ENCODE measurements at places on chromosomes 11 and 22.

DNA sequence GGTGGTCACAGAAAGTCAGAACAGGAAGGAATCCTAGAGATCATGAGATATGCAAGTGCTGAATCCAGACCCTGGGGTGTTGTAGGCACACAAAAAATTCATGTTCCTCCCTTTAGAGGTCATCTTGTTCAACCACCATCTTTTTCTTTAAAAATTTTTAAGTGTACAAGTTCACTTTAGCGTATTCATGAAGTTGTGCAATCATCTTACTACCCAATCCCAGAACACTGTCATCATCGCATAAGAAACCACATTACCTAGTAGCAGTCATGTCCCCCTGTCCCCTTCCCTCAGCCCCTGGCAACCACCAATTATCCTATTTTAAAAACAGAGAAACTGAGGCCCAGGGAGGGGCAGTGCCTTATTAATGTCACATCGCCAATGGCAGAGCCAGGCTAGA lies 20.3 kb upstream of the WNT11 start:
- DNase-seq = no peak

- DNase-seq = no peak
These were observed at the start of gene MMP7 for GRCh38 chr11:102530558-102530957. Gene MMP7, minus strand, starts transcription at chr11:102530747. Its CDS starts 47 bp downstream, at chr11:102530700.

GRCh38 chr11:22479971-22480720 lies 142.0 kb downstream of the SLC17A6 start:
- no peak for DNase-seq

DNA sequence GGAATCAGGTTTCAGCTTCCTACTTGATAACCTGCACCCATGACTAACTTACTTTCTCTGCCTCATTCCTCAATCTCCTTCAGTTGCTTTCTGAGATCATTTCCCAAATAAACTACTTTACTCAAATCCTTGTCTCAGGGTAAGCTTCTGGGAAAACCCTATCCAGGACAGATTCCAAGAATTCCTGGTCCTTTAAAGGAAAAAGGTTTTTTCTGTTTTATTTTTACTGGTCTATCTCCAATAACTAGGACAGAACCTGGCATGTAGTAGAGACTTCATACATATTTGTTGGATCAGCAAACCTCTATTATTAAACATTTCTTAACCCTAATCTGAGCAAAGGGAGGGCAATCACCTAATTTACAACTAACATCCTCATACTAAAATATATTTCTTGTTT lies 910.5 kb upstream of the CHORDC1 start:
- DNase-seq = no peak

DNA sequence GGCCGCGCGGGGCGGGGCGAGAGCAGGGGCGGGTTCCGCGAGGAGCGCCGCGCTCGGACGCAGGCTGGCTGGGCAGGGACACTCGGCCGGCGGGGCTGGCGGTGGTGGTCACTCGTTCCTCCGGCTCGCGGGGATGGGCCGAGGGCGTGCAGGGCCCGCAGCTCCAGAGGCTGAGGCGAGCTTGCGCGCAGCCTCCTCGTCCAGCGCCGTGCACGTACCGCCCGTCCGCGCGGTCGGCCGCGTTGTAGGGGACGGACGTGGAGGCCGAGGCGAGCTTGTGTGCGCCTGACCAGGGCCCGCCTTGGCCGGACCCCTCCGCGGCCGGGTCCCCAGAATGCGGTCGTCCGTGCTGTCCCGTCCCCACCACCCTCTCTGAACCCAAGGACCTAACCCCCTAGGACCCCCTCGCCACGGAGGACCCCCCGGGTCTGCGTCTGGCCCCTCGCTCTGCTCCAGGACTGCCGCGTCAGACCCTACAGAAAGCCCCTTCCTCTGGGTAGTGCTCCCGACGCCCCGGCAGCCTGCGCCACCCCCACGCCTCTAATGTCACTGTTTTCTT lies 569 bp upstream of the YPEL1 start:
- DNase-seq = no peak

DNA sequence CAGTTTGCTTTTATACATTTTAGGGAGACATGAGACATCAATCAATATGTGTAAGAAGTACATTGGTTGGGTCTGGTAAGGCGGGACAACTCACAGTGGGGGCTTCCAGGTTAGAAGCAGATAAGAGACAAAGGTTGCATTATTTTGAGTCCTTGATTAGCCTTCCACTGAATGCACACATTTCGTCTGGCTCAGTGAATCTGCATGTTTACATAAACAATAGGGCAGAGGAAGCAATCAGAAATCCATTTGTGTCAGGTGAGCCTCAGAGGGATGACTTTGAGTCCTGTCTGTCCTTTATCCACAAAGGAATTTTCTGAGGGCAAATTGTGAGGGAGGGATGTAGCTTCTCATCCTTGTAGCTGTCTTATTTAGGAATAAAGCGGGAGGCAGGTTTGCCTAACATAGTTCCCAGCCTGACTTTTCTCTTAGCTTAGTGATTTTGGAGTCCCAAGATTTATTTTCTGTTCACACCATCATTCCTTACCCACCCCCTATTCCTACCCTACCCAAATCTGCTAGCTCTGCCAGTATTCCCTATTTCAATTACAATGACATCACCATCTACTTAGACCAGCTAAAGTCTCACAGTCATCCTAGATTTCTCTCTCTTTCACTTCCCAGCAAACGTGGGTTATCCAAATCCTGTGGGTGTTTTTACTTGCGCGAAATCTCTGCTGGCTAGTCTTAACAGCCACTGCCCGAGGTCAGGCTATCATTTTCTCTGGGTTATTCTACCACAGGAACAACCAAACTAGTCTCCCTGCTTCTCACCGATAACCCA lies 2.9 kb downstream of the SC5D start:
- DNase-seq = no peak

GRCh38 chr11:75626889-75627529 lies 41.8 kb downstream of the MAP6 start:
- DNase-seq = no peak

DNA sequence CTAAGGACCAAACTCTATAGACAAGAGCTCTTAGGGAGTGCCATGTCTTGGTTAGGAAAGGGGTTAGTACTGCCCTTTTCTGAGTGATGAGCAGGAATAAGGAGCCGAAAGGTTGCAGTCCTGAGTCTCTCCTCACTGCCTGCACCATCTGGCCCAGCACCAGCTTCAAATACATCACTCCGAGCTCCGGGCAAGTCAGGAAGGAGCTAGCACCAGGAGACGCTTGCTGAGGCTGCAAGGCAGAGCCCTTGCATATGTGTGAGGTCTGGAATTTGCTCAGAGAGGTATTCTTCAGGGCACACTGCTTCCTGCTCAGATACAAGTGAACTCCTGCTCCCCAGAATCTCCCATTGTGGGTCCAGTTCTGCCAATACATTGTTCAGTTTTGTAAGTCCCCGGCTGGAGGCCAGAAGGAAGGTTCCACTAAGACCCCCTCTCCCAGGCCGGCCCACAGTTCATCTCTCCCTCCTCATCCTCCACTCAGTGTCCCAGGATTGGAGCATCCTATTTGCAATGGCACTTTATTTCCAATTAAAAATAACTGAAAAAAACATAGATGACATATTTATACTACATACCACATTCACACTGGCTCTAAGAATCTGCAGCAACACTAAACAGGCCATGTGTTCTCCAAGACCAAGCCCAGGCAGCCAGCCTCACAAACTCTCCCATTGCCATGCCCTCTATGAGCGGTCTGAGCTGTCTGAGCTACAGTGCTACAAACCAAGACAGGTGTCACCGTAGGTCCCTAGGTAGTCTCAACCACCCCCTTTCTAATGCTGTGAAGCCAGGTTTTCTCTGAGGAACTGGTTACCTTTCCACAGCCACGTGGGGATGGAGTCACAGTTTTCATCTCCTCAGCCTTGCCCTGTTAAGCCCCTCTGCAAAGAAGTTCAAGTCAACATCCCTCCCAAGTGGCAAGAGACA lies 55.1 kb upstream of the SPATA19 start:
- DNase-seq = no peak

DNA sequence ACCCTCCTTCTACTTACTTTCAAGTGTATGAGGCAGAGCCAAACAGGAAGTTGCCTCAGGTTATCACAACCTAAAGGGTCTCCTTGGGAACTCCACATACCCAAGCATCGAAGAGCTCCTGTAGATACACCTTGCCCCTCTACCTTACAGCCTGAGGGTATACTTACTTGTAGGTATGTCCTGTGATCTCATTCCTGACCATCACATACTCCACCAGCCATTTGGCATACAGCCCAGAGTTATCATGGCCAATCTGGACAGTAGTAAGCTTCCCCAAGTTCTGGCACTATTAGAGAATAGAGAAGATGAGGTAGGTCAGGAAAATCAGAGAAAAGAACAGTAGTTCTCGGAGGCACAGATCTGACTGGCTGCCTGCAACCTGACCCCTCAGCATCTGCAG lies 53.4 kb upstream of the SCUBE2 start:
- DNase-seq = no peak

DNA sequence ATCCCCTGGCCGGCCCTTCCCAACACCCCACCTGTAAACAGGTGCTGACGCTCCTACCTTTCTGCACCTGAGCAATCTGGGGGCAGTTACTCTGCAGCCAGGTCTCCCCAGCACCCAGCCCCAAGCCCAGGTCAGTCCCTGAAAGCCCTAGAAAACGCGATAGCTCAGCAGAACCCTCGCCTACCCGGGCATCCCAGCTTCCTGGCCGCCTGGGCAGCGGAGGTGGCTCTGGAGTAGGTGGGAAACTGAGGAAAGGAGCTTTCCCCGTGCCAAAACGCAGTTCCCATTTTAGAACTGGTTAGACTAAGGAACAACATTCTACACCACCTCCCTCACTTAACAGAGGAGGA lies 445 bp downstream of the SYTL2 start:
- DNase-seq = no peak

DNA sequence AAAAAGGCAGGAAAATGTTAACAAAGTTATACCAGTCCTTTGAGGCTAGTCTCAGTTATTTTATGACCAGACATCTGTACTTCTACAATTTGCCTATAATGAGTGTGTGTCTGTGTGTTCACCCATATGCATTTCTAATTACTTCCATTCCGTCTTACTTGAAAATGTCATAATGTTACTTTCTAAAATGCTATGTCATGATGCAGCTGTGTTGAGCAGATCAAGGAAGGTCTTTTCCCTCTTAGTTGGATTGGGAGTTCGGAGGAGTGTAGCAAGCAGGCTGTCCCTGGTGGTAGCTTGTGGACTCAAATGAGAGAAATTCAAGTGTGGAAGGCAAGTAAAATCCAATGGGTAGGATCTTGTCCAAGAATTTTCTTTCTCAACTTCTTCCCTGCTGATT lies 3.0 kb downstream of the SNX19 start:
- DNase-seq = no peak

GRCh38 chr11:65439331-65440181 lies 17.0 kb downstream of the NEAT1 start:
- DNase-seq = no peak

DNA sequence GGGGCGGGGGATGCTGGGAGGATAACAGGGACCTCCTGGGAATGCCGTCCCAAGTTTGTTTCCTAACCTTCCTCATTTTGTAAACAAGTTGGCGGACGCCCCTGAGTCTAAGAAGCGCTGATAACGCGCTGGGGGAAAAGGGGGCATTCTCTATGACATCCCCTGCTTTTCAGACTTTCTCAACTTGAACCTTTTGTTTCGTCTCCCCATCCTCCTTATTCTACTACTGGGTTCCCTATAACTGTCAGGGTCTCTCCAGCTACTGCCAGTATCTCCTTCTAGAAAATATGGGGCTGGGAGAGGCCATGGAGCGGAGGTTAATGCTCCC lies 654 bp downstream of the TMEM86A start:
- DNase-seq = no peak

DNA sequence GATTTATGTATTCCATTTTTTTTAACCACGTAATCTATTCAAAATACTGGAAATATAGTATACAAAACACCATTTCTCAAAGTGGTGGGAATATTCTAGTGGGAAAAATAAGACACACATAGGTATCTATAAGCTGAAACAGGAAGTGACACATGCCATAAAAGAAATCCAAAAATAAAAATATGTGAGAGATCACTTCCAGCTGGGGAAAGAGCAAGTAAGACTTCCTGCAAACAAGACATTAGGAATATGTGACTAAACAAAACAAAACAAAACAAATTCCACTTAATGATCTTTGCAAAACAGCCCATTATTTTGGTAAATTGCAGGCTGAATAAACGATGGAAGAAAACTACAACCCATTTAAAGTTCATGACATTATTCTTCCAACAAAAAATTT lies 107.3 kb upstream of the CEP126 start:
- no peak for DNase-seq

DNA sequence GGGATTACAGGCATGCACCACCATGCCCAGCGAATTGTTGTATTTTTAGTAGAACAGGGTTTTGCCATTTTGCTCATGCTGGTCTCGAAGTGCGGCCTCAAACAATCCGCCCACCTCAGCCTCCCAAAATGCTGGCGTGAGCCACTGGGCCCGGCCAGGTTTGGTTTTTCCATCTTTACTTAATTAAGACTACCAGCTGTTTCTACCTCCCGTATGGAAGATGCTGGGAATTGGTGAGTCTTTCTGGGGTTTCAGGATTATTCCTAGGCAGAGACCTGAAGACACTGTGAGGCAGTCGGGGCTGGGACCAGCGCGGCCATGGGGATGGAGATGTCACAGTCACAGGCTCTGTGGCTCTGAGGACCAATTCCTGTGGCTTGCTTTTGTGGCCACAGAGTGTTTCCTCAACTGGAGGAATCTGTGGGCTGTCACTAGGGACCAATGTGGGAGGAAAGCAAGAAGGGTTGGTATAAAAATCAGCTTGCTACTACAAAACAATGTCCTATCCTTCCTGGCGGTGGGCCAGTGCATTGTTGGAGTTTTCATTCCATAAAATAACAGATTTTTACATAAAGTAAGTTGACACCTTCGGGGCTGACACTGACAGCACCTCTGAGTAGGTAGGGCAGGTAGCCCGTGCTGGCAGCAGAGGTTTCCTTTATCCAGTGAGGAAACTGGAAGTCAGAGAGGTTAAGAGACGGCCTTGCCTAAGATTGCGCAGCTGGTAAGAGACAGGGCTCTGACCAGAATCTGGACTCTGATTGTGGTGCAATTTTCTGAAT lies 8.4 kb upstream of the FTH1 start:
- DNase-seq = no peak

- no peak for DNase-seq
These were observed 8.6 kb downstream of the MRPL11 start for GRCh38 chr11:66429983-66430602.

GRCh38 chr11:114089748-114090147 lies 30.2 kb downstream of the ZBTB16 start:
- no peak for DNase-seq

DNA sequence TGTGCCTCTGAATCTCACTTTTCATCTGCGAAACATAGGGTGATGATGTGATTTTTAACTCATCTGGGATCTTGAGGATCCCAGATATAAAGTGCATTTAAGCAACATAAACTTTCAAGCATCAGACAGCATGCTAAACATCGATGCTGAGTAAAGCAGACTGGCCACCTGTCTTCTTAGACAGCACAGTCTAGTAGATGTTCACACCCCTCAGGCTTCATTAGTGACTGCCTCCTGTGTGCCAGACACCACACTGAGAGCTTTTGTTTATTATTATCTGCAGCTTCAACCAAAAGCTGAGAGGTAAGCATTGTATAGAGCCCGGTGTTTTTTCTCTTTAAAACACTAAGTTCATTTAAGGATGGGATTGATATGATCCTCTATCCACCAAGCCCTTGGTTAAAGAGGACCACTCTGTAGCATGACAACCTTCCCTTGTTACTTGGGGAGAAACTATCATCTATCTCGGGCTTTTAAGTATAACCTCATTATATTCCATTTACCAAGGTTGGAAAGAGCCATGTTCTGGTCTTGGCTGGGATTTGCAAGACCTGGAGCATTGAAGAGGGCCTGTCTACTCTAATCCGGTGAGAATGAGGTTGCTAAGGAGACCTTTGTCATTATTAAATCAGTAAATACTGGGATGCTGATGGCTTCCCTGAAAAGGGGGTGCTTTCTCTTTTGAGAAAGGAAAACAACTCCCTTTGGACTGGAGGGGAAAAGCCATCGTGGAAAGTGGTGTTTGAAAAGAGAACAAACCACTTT lies 114.2 kb upstream of the SEZ6L start:
- no peak for DNase-seq

All from GF-D8 (cell line).